ENCODE measurements at places on chromosomes 11 and 22. TPM values are rescaled to one million over a fixed set of nuclear protein-coding genes. Genes with fewer than 3 reads are reported as not detected.

DNA sequence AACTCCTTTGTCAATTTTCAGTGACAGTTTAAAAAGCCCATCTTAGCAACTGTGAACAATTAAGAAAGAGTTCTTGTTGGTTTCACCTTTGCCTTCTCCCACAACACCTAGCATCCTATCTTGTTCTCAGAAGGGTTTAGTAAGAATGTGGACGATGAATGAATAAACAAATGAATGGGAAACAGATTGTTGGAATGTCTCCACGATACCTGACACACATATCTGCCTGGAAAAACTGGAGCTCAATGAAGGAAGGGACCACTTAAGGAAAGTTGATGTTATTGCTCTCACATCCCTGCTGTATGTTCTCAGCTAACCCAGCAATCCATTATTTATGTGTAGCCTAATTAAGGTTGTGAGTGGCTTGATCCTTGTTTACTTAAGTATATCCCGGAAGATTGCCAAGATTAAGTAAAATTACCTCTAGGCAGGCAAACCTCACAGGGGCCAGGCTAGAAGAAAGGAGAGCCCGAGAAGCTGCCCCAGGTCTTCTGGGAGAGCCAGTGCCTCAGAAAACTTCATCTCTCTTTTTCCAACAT is 286.4 kb downstream of the NXPE2 start:
- H3K4me1 ChIP-seq, result no peaks in the 10 kb centered on the region
- H3K27ac ChIP-seq, result no peak overlapping the region
- no peak overlapping the region for H3K4me3 ChIP-seq
- no peak for DNase-seq

ART1 gene
- 14.5 TPM for total RNA-seq

CXCR5 gene
- total RNA-seq, result not detected

GRCh38 chr11:72493426-72494108 is 59.2 kb upstream of the CLPB start:
- H3K27ac ChIP-seq, result no peak overlapping the region
- no peak for DNase-seq
- H3K4me3 ChIP-seq, result no peak overlapping the region
- no peaks in the 10 kb centered on the region for H3K4me1 ChIP-seq
- H3K27me3 ChIP-seq, result no peaks in the 10 kb centered on the region

GRCh38 chr11:85767246-85767945 is 43.5 kb downstream of the SYTL2 start:
- no peak overlapping the region for H3K27ac ChIP-seq
- H3K36me3 ChIP-seq, result no peaks in the 10 kb centered on the region
- no peak for DNase-seq
- H3K27me3 ChIP-seq, result no peaks in the 10 kb centered on the region
- no peaks in the 10 kb centered on the region for H3K4me1 ChIP-seq
- no peak overlapping the region for H3K4me3 ChIP-seq

PGGHG gene
- 3.2 TPM for total RNA-seq

GRCh38 chr22:39543095-39543494 is 10.5 kb upstream of the RPS19BP1 start:
- no peak for DNase-seq
- no peak overlapping the region for H3K4me3 ChIP-seq
- H3K36me3 ChIP-seq, result no peaks in the 10 kb centered on the region
- H3K27ac ChIP-seq, result no peak overlapping the region

GRCh38 chr11:44335052-44335760 is 25.3 kb upstream of the ALX4 start:
- no peaks in the 10 kb centered on the region for H3K27me3 ChIP-seq
- H3K36me3 ChIP-seq, result no peaks in the 10 kb centered on the region
- no peak overlapping the region for H3K27ac ChIP-seq
- no peak for DNase-seq

DNA sequence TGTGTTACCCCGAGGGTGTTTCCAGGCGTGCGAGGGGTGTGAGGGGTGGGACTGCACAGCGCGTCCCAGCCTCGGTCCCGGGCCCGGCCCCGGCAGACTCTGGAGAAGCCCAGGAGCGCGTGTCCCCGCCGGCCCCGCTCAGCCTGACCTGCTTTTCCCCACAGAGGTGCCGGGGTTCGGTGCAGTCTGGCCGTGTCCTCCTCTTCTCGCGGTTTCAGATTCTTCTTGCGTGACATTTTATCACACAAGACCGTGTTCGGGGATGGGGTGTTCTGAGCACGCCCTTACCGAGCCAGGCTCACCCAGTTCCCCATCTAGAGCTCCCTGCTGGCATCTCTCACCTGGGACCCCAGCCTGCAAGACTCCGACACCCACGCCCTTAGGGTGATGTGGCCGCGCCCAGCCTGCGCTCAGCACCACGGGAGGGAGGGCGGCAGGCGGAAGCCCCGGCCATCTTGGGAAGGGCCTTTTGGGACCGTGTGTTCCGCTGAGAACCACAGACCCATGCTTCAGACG is 775.6 kb downstream of the BRD1 start:
- no peaks in the 10 kb centered on the region for H3K4me1 ChIP-seq
- H3K4me3 ChIP-seq, result peak overlapping the region; percentile 54
- H3K36me3 ChIP-seq, result no peaks in the 10 kb centered on the region
- DNase-seq, result no peak

C22orf42 gene
- total RNA-seq, result not detected

PAX6 gene
- not detected for total RNA-seq

DBX1 gene
- total RNA-seq, result not detected
